ENCODE measurements at places on chromosomes 3 and 15.

DNA sequence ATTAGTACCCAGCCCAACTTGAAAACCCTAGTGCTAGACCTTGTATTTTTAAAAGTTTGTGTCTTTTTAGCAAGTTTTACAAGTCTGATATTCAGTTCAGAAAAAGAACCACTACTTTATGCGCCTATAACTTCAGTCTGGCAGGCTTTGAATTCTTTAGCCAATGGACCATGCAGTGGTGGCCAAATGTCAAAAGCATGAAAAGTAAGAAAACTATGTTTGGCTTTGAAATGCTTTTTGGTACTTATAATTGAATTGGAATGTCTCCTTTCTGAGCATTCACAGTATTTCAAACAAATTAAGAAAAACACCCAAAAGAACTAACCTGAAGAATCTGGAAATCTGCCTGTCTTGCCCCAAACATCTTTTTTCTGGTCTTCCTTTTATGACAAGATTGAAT lies 12.8 kb downstream of the WDR48 start:
- no peak for DNase-seq

- DNase-seq, result no peak
Observed at GRCh38 chr3:193499136-193499770, 55.4 kb downstream of the ATP13A4 start.

- no peak for DNase-seq
Observed at GRCh38 chr3:9214599-9214998, 34.8 kb downstream of the SRGAP3 start.

GRCh38 chr3:82493858-82494257 lies 732.4 kb upstream of the GBE1 start:
- no peak for DNase-seq

GRCh38 chr3:131819381-131820055 lies 215.3 kb downstream of the CPNE4 start:
- no peak for DNase-seq

DNA sequence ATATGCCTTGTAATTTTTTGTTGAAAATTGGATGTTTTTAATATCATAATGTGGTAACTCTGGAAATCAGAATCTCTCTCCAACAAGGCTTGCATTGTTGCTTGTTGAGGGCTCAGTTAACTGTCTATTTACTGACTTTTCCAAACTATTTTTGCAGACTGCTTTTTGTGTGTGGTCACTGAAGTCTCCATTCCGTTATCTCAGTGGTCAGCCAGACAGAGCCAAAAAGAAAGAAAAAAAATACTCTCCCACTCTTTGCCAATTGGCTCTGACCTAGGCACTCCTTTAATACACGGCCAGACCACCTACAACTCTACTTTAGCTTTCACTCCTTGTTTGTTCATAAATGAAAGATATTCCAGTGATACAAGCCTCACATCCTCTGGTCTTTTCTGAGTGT lies 52.5 kb downstream of the IFT80 start:
- DNase-seq, result no peak

DNA sequence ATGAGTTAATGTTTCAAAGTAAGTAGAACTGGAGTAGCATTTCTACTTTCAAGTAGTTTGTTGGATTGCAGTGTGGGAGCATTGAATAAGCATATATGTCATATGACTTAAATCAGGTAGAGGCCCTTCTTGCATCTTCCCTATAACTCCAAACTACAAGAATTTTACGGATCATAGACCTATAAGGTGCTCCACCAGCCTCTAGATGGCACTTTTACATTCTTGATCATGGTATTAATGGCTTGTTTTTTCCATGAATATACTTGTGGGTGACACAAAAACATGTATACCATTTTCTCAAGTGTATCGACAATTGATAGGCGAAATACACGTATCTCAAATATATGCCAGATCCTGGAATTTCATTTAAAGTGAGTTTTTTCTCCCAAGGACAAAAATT lies 311.1 kb downstream of the ZPLD1 start:
- no peak for DNase-seq

- DNase-seq, result no peak
Observed at GRCh38 chr15:52095597-52096262, 16.8 kb downstream of the BCL2L10 start.

GRCh38 chr3:126998320-126998719 lies 15.4 kb downstream of the PLXNA1 start:
- DNase-seq, result no peak

GRCh38 chr15:88542342-88542733 lies 4.1 kb downstream of the DET1 start:
- no peak for DNase-seq

GRCh38 chr15:70636540-70637165 lies 126.7 kb downstream of the UACA start:
- no peak for DNase-seq

DNA sequence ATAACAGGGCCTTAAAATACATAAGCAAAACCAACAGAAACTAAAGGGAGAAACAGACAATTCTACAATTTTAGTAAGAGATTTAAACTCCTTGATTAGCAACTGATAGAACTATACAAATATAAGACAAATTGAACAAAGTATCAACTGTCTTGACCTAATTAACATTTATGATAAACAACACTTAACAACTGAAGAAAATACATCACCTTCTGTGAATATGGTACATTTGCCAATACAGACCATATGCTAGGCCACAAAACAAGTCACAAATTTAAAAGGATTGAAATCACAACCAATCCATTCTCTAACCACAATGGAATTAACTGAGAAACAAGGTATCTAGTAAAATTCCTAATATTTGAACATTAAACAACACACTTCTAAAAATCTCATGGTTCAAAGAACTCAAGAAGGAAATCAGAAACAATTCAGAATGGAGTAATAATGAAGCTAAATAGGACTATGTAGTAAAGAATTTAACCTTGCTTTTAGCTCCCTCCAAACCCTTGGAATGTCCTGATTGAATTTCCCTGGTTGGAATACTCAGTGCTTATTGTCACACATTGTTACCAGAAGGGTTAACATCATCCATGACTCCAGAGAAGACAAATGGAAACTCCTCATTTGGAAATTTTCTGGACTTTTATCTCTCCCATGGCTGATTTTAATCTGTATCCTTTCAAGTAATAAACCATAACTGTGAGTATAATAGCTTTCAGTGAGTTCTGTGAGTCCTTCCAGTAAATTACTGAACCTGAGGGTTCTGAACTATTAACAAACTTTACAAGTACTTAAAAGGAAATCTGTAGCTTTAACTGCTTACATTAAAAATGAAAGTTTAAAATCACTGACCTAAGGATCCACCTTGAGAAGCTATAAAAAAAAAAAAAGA lies 88.8 kb downstream of the DLG1 start:
- DNase-seq, result no peak

DNA sequence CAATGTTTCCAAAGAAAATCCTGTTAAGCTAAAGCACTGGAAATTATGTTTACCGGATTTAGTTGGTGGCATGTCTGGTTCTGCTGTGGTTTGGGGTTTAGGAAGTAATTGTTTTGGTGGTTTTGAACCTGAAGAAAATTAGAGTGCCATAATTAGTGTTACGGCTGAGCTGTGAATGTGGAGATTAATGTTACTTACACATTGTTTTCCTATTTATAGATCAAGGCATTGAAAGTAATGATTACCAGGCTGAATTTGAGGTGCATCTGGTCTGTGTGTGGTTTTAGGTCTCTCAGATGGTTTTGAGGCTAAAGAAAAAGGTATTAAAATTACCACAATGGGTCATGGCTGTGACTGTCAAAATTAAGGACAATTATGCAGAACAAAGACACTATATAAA lies 128.9 kb downstream of the TFG start:
- DNase-seq, result no peak

DNA sequence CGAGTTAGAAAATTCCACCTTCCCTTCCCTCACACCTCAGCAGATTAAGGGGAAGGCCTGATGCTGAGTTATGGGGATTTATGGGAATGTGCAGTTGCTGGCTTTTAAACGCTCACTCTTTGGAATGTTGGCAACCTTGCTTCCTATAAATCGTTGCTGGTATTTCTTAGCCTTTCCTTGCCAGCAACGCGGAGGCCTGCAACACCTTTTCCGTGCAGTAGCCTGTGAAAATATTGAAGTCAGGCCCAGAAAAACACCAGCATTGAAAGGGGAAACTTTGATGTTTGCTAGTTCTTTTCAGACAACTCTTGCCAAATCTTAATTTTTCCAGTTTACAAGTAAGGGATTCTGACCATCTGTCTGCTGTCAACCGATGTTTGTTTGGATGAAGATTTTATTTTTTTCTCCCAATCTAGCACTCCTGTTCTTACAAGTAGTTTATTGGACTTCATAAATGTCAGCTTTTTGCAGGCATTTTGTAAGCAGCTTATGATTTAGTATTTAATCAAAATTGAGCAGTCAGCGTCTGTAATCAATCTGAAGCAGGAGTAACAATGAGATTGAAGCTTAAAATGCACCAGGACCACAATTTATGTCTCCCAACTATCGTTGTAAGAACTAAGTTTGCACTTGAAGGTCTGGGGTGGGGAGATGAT lies 251.0 kb downstream of the RPLP1 start:
- no peak for DNase-seq

DNA sequence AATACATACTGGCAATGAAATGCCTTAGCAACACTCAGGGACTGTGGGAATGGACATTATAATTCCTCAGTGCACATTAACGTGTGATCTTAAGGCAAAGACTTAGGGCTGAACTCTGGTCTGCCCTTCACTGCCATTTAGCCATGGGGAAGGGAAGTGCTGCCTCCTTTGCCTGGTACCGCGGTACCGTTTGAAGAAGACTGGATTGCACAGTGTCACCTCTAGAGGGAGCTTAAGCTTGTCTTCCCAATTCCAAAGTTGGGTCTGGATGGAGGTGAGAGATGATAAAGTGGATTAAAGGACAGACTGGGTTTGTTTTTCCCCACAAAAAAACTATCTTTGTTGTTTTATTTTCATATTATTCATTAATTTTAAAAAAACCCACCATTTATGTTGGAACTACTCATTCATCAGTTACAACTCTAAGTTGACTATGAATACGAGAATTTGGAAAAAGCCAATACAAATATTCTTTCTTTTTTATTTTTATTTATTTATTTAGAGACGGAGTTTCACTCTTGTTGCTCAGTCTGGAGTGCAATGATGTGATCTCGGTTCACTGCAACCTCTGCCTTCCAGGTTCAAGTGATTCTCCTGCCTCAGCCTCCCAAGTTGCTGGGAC lies 60.0 kb upstream of the SYN2 start:
- no peak for DNase-seq

DNA sequence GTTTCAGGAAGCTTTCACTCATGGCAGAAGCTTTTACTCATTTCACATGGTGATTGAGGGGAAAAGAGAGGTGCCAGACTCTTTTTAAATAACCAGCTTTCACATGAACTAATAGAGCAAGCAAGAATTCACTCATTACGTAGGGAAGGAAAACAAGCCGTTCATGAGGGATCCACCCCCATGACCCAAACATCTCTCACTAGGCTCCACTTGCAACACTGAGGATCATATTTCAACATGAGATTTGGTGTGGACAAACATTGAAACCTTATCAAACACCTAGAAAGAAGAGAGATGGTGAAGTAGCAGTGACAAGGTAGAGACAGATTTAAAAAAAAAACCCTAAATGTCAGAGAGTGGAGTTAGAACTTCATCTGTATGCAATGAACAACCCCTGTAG lies 408.6 kb upstream of the PDZRN3 start:
- DNase-seq, result no peak

- no peak for DNase-seq
Observed at GRCh38 chr3:69948246-69948862, 51.2 kb upstream of the SAMMSON start.

DNA sequence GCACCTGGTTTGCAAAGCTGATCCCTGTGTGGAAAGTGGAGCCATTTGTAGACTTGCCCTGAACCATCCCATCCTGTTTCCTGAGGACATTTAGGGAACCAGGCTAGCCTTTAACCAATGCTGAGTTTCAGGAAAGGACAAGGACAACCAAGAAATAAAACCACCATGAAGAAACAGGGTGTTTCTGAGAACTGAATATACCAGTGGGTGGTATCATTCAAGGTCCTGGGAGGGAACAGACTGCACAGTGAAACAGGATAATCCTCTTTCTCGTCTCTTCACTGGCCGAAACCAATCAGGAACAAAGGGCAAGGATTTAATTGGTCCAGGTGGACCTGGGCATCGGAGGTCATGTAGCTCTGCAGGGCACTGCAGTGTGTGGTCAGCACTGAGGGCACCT lies 21.8 kb downstream of the ZNF860 start:
- no peak for DNase-seq

DNA sequence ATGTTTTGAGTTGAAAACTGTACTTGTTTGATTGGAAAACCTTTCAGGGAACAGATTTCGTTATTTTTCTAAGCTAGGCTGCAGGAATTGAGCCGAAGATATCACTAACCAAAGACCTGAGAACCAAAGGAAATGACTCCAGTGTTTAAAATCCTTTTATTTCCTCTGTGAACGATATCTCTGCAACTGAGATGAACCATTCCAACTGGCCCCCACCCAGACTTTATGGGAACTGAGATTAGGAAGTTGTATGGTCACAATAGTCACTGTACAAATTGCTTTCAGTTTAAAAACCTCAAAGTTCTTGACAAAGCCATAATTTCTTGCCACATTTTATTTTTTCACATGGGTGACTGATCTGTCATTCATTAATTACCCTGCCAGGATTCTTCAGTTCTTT lies 232.4 kb downstream of the RBMS3 start:
- no peak for DNase-seq

GRCh38 chr3:129688271-129688895 lies 81.9 kb upstream of the PLXND1 start:
- DNase-seq, result peak; percentile 87

DNA sequence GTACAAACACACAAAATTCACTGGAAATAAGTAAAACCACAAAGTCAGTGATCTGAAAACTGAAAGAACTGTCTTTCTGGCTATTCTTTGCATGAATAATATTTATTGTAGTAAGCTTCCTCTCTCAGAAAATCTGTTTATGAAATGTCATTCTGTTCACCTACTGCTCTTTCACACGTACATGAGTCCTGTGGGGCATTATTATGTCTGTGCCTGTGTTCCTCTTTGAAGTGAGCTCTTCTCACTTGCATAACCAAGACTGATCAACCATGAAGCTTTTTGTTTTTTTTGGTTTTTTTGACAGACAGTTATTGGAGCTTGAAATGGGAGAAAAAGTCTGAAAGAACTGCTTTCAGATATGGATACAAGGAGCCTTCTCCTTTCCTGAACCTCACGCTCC lies 195.8 kb downstream of the PLCH1 start:
- no peak for DNase-seq

GRCh38 chr3:14701676-14702075 lies 26.7 kb downstream of the C3orf20 start:
- no peak for DNase-seq

GRCh38 chr3:54792584-54792983 lies 135.3 kb downstream of the LRTM1 start:
- DNase-seq, result no peak

DNA sequence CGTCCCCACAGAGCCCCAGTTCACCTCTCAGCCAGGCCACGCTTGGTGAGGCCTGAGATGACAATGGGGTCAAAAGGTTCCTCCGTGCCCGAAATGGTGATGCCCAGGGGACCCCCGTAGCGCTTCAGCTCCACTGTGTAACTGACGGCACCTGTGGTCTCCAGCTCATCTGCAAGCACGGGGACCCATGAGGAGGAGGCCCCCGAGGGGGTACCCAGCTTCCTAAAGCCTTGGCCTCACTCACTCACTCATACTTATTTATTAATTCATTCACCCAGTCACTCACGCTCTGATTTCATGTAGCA lies 30.4 kb downstream of the GRIP2 start:
- no peak for DNase-seq

GRCh38 chr3:14307656-14308302 lies 94.6 kb upstream of the SLC6A6 start:
- DNase-seq, result no peak
